Bone marrow (tissue), 2 donors: ENCODE measurements at places on chromosomes 16 and 17.

GRCh38 chr16:26673011-26673410 is 393.7 kb upstream of the C16orf82 start:
- DNase-seq: no peak

GRCh38 chr16:23279721-23280153 is 22.4 kb upstream of the SCNN1B start:
- DNase-seq: no peak

- DNase-seq: no peak
Observed at GRCh38 chr17:80422276-80422675, 7.3 kb downstream of the ENDOV start.

- no peak for DNase-seq
Observed at GRCh38 chr17:47288531-47289116, 35.0 kb downstream of the ITGB3 start.

GRCh38 chr16:85537795-85538401 is 75.2 kb upstream of the GSE1 start:
- no peak for DNase-seq

- no peak for DNase-seq
Observed at GRCh38 chr16:86814256-86814655, 235.9 kb downstream of the FOXL1 start.

GRCh38 chr17:42573095-42573494 is 4.4 kb downstream of the PSMC3IP start:
- no peak for DNase-seq

- no peak for DNase-seq
Observed at GRCh38 chr16:9778849-9779248, 403.4 kb downstream of the GRIN2A start.

GRCh38 chr16:10391339-10391738 is 5.5 kb downstream of the ATF7IP2 start:
- DNase-seq: no peak

DNA sequence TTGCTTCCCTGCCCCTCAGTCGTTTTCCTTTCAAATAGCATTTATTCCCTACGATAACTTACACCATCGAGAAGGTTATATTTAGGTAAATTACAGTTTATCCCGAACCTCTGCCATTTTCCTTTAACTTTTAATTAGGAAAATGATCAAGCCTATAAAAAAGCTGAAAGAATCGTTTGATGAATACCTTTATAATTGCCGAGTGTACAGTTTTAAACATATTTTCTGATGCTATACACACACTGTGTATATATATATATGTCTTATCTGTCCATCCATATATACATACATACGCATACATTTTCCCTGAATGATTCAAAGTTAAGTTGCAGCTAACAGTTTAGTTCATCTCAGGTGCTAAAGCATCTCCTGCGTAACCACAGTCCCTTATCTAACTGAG is 56.6 kb upstream of the CRISPLD2 start:
- DNase-seq: no peak

GRCh38 chr16:760545-761343 is at the start of gene MSLN:
MSLN (plus strand) TSS chr16:760734; CDS start chr16:762681, 1,947 bp downstream.
- DNase-seq: no peak

- no peak for DNase-seq
Observed at GRCh38 chr17:30476726-30477082, 504 bp upstream of the GOSR1 start.

- no peak for DNase-seq
Observed at GRCh38 chr17:66437476-66438026, 135.1 kb downstream of the PRKCA start.

DNA sequence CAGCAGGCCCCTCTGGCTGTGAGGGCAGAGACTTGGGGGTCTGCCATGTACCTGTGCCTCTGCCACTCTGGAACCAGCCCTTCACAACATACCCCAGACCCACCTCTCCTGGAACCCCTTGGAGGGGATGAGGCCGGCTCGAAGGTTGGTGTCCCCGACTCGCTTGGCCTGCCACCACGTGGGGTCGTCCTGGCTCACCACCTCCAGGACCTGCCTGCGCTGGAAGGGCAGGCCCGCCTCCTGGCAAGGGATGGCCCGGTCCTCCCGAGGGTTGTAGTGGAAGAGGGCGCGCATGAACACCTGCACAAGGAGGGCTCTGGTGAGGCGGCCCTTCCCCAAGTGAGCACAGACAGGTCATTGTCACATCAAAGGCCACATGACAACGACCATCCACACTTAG is 12.2 kb downstream of the MPP3 start:
- no peak for DNase-seq

DNA sequence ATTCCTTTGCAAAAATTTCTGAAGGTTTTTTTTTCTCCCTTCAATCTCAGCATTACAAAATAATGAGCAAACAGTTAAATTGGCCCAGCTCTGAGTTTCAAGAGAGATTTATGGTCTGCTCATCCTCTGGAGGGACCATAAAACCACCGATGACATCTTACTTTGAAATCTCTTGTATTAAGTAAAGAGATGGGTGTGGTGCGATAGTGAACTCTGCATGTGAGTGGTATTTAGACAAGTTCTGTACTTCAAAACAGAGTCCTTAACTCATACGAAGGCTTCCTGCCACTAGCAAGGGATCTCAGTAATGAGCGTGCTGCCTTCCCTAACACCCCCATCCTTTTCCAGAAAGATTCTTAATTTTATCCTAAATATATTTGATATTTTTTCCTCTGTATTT is 2.1 kb downstream of the FAM20A start:
- DNase-seq: no peak

DNA sequence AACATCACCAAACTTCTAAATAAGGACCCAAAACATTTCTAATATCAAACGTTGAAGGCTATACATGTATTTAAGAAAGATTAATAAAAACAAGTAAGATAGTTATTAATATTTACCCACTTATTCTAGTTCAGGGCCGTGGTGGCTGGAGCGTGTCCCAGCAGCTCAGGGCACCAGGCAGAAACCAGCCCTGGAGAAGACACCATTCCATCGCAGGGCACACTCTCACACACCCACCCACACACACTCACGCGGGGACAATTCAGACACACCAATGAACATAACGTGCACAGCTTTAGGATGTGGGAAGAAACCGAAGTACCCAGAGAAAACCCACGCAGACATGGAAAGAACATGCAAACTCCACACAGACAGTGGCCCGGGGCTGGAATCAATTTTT is 13.5 kb downstream of the C17orf67 start:
- no peak for DNase-seq

DNA sequence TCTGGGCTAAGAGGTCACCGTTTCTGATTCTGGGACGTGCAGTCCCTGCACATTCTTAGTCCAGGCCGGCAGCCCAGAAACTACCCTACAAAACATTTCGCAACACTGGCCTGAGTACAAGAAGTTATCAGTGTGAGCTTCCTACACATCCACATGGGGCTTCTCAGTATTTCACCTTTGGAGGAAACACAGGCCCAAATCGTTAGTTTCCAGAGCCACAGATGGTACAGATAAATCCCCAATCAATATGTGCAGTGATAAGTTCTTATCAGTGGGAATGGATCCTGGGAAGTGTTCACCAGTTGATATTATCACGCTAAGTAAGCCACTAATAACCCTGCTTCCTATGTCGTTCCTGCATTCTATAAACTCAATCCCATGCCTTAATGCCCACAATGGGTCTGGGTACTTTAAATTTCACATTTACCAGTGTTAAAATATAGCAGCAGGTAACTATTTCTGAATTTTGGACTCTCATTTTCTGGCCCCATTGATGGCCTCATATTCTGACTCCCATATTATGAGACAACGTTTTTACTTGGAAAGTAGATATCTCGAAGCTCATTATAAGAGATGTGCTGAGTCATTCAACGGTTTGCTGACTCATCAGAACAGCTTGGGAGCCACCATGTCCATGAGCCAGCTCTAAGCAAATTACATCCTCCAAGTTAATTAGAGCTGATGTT is 370.2 kb upstream of the MAF start:
- DNase-seq: no peak

GRCh38 chr17:62925267-62925836 is 40.7 kb upstream of the TANC2 start:
- no peak for DNase-seq

- DNase-seq: no peak
Observed at GRCh38 chr16:3140603-3141427, 6.0 kb downstream of the ZNF213 start.

DNA sequence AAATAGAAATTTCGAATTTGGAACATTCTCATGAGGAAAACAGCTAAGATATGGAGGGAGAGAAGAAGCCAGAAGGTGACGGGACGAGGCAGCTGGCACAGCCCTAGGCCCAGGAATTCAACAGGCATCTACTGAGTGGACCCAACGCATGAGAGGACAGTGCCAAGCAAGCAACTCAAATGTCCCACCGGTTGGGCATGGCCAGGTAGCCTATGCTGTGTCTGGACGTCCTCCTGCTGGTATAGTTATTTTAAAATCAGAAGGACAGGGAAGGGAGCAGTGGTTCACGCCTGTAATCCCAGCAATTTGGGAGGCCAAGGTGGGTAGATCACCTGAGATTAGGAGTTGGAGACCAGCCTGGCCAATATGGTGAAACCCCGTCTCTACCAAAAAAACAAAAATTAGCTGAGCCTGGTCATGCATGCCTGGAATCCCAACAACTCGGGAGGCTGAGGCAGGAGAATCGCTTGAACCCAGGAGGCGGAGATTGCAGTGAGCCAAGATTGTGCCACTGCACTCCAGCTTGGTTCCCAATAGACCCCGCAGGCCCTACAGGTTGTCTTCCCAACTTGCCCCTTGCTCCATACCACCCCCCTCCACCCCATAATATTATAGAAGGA is 2.0 kb downstream of the GH1 start:
- no peak for DNase-seq

DNA sequence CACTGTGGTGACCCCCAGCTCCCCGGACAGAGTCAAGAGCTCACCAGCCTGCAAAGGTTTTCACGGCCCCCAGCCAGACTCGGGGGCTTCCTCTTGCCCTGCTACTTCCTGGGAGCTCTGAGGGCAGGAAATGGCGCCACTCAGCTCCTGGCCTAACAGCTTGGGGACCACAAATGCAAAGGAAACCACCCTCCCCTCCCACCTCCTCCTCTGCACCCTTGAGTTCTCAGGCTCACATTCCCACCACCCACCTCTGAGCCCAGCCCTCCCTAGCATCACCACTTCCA is 375 bp upstream of the SPN start:
- no peak for DNase-seq

DNA sequence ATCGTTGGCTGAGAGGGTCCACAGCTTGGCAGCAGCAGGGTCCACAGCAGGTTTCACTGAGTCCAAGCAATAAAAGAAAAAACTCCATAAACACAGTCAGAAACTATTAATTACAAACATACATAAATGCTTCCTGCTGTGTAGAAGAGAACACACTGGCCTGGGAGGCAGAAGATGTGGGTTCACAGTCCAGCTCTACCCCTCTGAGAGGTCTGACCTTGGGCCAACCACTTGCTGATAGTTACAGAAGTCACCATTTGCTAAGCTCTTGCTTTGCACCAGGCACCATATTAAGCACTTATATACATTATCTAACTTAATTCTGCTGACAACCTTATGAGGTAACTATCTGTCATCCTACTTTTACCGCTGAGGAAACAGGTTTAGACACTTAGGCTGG is 14.7 kb downstream of the CIAPIN1 start:
- DNase-seq: no peak

- DNase-seq: no peak
Observed at GRCh38 chr16:27952811-27953210, 110.7 kb downstream of the GSG1L start.

- DNase-seq: no peak
Observed at GRCh38 chr17:337866-338265, 14.7 kb downstream of the RPH3AL start.

DNA sequence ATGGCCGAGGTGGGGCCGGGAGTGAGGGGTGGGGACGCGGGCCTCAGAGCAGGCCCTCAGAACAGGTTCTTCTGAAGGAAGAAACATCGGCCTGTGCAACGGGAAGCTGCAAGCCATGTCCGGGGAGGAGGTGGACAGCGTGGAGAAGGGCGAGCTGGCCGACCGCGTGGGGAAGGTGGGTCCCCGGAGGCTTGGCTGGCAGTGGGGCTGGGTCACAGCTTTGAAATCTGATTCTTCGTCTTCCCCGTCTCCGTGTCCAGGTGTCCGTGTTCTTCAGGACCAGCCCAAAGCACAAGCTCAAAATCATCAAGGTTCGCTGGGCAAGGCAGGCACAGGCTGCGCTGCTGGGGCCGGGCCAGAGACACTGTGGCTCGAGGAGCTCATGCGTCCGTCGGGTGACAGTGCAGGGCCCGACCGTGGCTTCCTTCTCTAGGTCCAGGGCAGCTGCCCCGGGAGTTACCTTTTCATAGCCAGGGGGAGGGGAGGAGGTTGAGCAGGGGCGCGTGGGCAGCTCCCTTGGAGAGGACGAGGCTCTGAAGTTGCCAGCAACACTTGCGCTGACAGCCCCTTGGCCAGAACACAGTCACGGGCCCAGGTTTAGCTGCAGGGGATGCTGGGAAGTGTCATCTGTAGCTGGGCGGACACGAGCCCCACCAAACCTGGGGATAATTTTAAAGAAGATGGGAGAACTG is 51.3 kb downstream of the MEAK7 start:
- no peak for DNase-seq

- DNase-seq: no peak
Observed at GRCh38 chr17:18332909-18333489, 17.9 kb downstream of the SMCR8 start.

DNA sequence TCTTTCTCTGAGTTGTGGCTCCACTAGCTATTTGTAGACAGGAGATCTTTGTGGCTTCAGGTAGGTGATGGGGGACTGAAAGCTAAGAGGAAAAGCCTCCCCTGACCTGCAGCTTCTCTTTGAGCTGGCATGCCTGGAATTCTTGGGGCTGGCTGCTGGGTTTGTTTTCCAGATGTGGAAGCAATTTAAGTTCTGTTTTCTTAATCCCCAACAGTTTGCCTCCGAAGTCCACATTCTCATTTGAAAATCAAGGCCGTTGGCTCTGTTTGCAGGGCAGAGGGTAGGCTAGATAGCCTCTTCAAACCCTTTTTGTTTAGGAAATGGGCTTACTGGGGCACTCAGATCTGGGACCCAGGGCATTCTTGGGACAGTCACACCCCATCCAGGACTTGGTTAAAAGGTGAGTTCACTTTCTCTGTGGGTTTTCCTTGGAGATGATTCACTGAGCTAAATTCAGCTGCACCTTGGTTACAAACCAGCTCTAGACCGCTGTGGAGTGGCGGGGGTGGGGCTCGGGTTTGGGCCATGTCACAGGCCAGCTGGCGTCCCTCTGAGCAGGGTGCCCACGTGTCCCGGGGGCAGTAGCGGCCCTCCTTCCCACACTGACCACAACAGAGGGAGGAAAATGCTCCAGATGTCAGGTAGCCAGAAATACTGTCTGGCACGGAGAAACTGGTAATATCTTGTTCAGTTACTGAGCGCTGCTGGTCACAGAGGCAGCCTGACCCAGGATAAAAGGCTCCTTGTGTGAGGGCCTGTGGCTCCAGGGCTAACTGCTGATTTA is 108.5 kb downstream of the RAB11FIP4 start:
- no peak for DNase-seq

DNA sequence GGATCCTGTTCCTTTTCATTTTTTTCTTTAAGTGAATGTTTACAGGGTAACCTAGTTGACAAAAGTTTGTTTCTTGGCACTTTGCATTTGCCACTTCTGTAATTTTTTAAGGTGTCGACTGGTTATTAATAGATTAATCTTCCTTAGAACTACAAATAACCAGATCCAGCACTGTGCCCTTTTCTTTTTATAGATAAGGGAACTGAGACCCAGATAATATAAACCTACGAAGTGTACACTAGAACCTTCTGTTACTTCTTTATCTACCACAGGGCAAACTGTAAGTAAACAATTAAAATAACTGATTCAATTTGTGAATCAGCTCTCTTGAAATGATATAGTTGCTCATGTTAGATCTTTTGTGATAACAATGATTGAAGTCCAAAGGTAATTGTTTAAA is 55.4 kb downstream of the NLK start:
- DNase-seq: no peak
